ENCODE measurements at places on chromosomes 7 and 10. TPM values are rescaled to one million over a fixed set of nuclear protein-coding genes. Genes with fewer than 3 reads are reported as not detected.

DNA sequence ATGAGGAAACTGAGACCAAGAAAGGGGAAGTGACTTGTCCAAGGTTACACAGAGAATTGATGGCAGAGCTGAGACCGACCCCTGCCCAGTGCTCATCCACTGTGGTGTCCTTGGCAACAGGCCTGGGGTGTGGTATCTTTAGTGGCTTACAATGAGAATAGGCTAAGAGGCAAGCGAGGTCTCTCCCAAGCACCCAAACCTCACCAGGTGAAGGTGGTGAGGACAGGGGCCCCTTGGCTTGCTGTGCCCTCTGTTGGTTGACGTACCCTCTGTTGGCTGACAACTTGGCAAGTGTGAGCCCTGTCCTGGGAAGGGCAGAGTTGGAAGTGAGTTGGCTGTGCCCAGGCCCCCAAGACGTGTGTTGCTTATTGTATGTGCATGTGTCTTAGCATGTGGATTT is 166.9 kb downstream of the GRK5 start:
- DNase-seq: no peak

DNA sequence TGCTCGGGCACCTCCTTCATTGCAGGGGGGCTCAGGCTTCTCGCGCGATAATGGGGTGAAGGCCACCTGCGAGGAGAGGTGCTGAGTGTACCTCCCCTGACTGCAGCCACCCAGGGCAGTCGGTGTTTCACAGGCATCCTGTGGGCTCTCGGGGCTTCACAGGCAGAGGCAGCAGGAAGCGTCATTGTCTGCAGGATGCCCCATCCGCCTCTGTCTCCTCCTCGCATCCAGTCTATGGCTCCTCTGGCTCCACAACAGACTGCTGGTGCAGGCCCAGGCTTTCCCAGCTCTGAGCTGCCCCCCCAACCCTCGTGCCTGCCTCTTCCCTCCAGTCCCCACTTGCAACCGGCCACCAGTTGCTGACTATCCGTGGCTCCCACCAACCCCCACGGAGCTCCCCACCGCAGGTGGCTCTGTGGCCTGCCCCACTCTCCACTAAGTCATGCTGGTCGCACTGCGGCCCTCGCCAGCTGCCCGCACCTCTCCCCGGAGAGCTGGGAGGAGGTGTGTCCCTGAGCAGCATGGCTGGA is 36.5 kb downstream of the CAMK2B start:
- peak; percentile 48 for DNase-seq

GRCh38 chr7:104231054-104232046 is 23.5 kb upstream of the ORC5 start:
- peak; percentile 63 for DNase-seq

DNA sequence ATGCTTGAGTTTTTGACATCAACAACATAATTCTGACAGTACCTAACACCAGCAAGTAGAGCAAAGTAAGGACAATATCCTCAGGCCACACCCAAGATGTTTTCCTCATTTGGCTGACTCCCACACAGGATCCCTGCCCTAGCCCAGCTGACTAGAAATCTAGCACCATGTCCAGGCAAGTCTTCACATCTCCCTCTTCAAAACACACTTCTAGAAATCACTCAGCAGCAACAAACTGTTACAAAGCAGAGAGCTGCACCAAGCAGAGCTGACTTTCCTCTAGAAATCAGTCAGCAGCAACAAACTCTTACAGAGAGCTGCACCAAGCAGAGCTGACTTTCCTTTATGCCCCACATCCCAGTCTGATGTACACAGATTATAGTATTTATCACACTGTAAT is 7.7 kb downstream of the TMEM168 start:
- no peak for DNase-seq

GRCh38 chr7:51080622-51081269 is 235.9 kb downstream of the COBL start:
- no peak for DNase-seq

GJC3 gene
- 31.7 TPM for total RNA-seq

DNA sequence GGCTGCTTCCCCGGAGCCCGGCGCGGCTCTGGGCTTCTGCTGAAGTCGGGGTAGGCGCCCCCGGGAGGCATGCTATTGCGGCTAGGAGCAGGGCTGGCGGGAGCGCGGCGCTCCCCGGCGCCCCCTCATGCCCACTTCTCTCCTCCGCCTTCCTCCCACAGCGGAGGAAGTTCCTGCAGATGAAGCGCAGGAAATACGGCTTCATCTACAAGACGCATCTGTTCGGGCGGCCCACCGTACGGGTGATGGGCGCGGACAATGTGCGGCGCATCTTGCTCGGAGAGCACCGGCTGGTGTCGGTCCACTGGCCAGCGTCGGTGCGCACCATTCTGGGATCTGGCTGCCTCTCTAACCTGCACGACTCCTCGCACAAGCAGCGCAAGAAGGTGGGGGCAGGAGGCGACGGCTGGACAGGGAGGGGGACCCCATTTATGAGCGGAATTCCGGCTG is 479 bp downstream of the CYP26A1 start:
- no peak for DNase-seq

All from sciatic nerve (tissue), 2 donors.